ENCODE measurements at places on chromosomes 1 and 21.

GRCh38 chr1:94379615-94380014 is 38.6 kb upstream of the ABCD3 start:
- DNase-seq = no peak

GRCh38 chr21:37671381-37671780 is 244.9 kb downstream of the KCNJ6 start:
- DNase-seq = no peak

GRCh38 chr1:119003413-119004128 is 15.4 kb upstream of the TBX15 start:
- no peak for DNase-seq

DNA sequence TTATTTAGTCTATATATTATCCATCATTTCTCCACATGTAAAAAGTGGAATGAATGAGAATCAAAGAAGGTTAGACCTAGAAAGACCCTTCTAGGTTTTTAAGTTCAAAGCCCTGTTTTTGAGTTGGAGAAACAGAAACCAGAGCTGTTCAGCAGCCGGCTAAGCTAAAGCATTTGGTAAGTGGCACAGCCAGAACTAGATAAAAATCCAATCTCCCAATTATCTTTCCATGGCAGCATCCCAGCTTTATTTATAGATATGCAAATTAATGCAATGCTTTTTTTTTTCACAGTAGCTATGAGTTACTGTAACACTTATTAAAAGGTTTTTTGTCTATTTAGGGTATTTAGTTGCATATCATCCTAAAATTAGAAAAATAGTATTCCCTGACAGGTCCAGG is 85.1 kb downstream of the NIBAN1 start:
- DNase-seq = no peak

GRCh38 chr1:99645203-99645602 is 710 bp upstream of the PALMD start:
- DNase-seq = no peak

DNA sequence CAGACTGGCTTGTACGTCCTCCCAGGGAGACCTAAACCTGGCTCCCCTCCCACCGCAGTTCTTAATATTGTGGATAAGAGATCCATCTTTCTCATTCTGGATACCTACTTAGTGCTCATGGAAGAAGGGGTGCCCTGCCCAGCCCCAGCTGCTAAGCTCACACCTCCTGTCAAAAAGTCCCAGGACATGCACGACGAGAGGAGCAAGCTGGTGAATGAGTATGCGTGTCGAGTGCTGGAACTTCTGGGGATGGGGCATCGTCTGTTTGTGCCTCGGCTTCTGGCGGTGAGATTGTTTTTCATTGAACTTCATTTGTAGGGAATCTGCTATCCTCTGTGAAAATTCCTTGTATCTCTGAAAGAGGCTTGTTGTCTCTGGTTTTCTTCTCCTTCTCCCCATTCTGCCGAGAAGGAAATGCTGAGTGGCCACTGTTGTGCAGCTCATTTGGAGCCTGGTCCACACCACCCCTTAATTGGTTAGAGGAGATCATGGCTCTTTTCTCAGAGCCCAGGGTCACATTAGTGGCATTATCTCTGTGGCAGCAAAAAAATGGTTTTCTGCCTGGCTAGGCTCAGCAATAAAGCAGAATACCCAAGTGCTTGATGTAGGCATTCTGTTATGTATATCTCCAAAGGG is 199.4 kb upstream of the CACYBP start:
- no peak for DNase-seq

DNA sequence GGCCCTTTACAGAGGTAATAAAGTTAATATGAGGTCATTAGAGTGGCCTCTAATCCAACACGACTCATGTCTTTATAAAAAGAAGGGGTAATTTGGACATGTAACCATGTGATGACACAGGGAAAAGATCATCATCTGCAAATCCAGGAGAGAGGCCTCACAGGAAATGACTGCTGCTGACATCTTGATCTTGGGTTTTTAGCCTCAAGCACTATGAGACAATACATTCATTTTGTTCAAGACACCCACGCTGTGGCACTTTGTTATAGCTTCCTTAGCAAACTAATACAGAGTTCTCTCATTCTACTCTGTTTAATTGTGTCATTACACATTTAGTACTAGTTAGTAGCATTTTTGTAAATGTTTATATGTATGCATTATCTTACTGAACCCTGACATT is 64.0 kb upstream of the RUNX1 start:
- DNase-seq = no peak

- DNase-seq = no peak
These were observed 174.1 kb upstream of the ETV3 start for GRCh38 chr1:157312082-157312812.

- DNase-seq = no peak
These were observed 88.3 kb upstream of the NGF start for GRCh38 chr1:115426231-115426771.

Data from stimulated activated CD4-positive, alpha-beta T cell treated with anti-CD3 and anti-CD28 coated beads, Interleukin-2, amount 100 ng/mL, for 24 hours (primary cell).